Hippocampal formation (tissue), 2 donors: ENCODE measurements at places on chromosomes 3 and 15.

- no peak for DNase-seq
These were observed 20.2 kb upstream of the CFAP161 start for GRCh38 chr15:81113861-81114291.

- no peak for DNase-seq
These were observed 285.9 kb upstream of the VEPH1 start for GRCh38 chr3:157789162-157789561.

- DNase-seq, result peak; percentile 43
These were observed 335.6 kb downstream of the NLGN1 start for GRCh38 chr3:173733029-173733652.

DNA sequence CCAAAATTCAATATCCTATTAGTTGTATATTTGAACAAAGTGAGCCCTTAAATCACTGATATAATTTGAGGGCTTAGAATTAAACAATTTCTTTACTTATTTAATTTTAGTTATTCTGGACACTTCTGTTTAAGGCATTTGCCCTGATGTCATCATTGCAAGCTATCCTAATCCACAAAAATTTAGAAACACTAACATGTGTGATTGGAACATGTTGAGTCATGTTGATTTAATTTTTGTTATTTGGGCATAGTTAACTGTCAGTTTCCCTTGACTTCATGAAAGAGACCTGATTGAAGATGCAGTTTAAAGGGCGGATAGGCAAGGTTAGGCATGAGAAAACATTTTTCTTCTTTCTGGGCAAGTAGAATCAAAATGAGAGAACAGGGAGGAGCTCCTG, 682.6 kb downstream of the ROBO1 start:
- no peak for DNase-seq
